Pancreas (tissue), 10 donors: ENCODE measurements at places on chromosomes 1 and 21. TPM values are rescaled to one million over a fixed set of nuclear protein-coding genes. Genes with fewer than 3 reads are reported as not detected.
A peak's percentile ranks its signal among the peaks of the same experiment; 100 is the strongest.

GRCh38 chr21:29293495-29293894, 5.2 kb upstream of the BACH1 start:
- no peaks in the 10 kb centered on the region for H3K4me1 ChIP-seq
- DNase-seq, result no peak
- H3K27me3 ChIP-seq, result no peaks in the 10 kb centered on the region

- no peaks in the 10 kb centered on the region for H3K27me3 ChIP-seq
- no peaks in the 10 kb centered on the region for H3K4me1 ChIP-seq
- H3K27ac ChIP-seq, result no peak overlapping the region
- H3K36me3 ChIP-seq, result peaks cover 66% of the 10 kb centered on the region
- no peak overlapping the region for H3K4me3 ChIP-seq
These were observed 60.8 kb upstream of the PGD start for GRCh38 chr1:10338047-10338446.

DNA sequence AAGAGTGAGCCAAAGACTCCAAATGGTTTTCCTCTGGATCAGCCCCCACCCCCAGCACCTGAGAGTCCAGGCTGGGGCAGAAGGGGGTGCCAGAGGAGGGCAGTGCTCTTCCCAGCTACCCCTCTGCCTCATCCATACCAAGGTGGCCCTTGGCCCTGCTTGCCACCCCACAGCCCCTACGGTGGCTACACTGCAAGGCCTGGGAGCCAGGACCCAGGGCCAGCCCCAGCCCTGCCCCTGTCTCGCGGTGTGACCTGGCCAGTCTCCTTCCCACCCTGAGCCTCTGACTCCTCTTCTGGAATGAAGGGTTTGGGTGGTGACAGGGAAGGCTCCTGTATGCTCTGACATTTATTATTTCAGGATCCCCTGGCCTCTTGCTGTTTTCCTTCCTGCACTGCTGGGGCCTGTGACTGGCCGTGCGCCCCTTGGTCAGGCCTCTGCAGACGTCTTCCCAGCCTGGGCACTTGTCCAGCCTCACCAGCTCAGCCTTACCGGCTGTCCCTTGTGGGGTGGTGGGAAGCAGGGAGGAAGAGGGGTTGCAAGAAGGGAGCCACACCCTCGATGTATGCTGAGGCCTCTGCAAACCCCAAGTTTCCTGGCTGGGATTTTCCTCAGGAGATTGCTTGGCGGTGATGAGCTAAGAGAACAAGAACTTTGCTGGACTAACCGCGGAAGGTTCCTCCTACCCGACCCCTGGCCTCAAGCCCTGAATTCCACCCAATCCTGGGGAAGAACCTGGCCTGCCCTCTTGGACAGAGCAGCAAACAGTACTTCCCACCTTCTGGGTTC, 13.5 kb downstream of the ASAP3 start:
- no peak overlapping the region for H3K4me3 ChIP-seq
- peaks cover 3% of the 10 kb centered on the region for H3K4me1 ChIP-seq
- no peaks in the 10 kb centered on the region for H3K36me3 ChIP-seq
- no peaks in the 10 kb centered on the region for H3K27me3 ChIP-seq
- no peak for DNase-seq
- H3K27ac ChIP-seq, result no peak overlapping the region

GRCh38 chr1:180889325-180889724, 23.4 kb upstream of the KIAA1614 start:
- DNase-seq, result no peak
- H3K27me3 ChIP-seq, result no peaks in the 10 kb centered on the region

Gene DNTTIP2
- total RNA-seq, result 15.7 TPM

- no peaks in the 10 kb centered on the region for H3K4me1 ChIP-seq
- H3K36me3 ChIP-seq, result no peaks in the 10 kb centered on the region
- H3K27ac ChIP-seq, result no peak overlapping the region
- no peak for DNase-seq
These were observed 16.4 kb downstream of the EPHA8 start for GRCh38 chr1:22579541-22580155.

DNA sequence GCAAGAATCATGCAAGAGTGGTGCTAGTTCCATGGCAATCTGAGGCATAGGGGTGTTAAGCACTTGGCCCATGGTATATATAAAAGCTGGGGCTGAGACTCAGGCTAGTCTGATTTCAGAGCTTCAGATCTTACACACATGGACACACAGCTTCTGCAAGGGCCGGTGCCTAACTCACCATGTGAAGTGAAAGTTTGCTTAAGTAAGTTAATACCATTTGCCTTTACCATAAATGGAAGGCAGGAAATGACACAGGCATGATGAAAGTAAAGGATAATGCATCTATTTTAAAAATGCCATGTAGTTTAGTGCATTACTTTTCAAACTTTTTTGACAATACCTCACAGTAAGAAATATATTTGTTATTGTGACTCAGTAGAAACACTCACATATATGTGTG, 122.6 kb downstream of the KCNJ6 start:
- no peak overlapping the region for H3K4me3 ChIP-seq
- H3K36me3 ChIP-seq, result no peaks in the 10 kb centered on the region
- no peaks in the 10 kb centered on the region for H3K27me3 ChIP-seq
- H3K4me1 ChIP-seq, result no peaks in the 10 kb centered on the region
- no peak for DNase-seq

GRCh38 chr1:64163970-64164369, 39.5 kb upstream of the UBE2U start:
- DNase-seq, result no peak
- no peak overlapping the region for H3K4me3 ChIP-seq
- no peak overlapping the region for H3K27ac ChIP-seq

Gene CFAP107
- total RNA-seq, result 0.26 TPM

GRCh38 chr1:80917225-80917624, 883.5 kb upstream of the ADGRL2 start:
- DNase-seq, result no peak
- no peaks in the 10 kb centered on the region for H3K36me3 ChIP-seq
- no peaks in the 10 kb centered on the region for H3K27me3 ChIP-seq
- no peak overlapping the region for H3K27ac ChIP-seq

Gene RPE65
- not detected for total RNA-seq

Gene MEF2D
- 24.3 TPM for total RNA-seq

Gene MOV10
- total RNA-seq, result 18.0 TPM

Gene GLIS1
- total RNA-seq, result not detected

DNA sequence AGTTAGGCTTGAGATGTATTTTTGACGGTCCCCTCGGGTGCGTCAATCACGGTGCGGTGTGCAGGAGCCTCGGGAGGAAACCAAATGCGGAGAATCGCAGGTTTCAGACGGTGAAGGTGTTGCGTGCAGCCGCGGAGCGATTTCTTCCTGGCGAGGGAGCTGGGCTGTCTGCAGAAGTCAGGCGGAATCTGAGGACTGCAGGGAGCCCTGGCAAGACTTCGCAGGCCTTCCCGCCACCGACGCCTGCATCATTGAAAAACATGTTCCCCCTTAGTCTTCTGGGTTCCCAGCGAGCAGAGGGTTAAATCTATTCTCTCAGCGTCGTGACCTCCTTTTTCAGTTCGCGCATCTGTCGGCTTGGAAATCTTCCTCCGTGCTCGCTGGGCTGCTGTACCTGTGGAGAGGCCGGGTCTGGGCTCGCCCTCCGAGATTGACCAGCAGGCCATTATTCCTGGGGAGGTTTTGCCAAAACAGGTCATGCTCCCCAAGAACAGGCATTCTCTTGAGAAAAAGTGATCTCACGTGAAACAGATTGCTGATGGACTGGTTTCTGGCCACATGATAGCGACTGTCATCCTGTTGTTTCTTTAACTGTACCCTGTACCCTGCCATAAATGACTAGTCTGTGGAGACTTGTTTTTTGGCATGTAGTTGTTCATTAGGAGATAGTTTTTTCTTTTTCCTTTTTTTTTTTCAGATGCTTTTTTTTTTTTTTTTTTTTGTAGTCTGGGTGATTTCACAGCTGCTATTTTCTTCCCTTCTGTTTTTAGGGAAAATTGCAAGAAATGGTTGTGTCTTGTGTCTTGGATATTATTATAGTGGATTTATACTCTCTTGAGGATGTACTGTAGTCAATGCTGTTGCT, 894 bp downstream of the EPB41 start:
- H3K4me3 ChIP-seq, result peak overlapping the region; percentile 64
- no peak overlapping the region for H3K27ac ChIP-seq
- H3K4me1 ChIP-seq, result peaks cover 6% of the 10 kb centered on the region

GRCh38 chr21:27802816-27803475, 836.1 kb upstream of the ADAMTS5 start:
- no peaks in the 10 kb centered on the region for H3K27me3 ChIP-seq
- H3K36me3 ChIP-seq, result no peaks in the 10 kb centered on the region
- no peak overlapping the region for H3K4me3 ChIP-seq
- no peak overlapping the region for H3K27ac ChIP-seq
- no peaks in the 10 kb centered on the region for H3K4me1 ChIP-seq
